Inflammatory macrophage treated with lipopolysaccharide for 1 hour (primary cell): ENCODE measurements at places on chromosomes 12 and 14.
A peak's percentile ranks its signal among the peaks of the same experiment; 100 is the strongest.

DNA sequence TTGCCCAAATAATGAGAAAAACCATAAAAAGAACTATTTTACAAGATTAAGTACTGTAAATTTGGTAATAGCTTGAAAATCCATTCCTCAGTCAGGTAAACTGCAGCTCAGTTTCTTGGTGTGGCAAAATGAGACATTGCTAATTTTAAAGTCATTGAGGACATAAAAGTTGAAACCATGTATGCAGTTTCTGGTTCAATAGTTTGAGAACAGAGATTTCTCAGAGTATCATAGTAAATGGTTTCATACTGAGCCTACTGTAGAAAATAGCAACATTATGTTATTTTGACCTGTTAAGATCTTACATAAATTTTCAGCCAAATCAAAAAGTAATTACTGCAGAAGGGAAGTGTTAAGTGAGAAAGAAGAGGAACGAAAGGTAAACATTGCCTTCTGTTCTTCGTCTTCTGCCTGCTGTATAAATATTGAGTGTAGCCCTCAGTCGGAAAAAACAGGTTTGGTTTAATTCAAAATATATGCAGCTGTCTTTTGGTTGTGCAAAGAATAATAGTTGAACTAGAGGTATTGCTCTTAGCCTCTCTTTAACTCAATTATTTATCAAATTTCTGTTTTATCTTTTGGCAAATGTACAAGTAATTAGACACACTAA is 119.6 kb downstream of the SYNE2 start:
- DNase-seq, result no peak

DNA sequence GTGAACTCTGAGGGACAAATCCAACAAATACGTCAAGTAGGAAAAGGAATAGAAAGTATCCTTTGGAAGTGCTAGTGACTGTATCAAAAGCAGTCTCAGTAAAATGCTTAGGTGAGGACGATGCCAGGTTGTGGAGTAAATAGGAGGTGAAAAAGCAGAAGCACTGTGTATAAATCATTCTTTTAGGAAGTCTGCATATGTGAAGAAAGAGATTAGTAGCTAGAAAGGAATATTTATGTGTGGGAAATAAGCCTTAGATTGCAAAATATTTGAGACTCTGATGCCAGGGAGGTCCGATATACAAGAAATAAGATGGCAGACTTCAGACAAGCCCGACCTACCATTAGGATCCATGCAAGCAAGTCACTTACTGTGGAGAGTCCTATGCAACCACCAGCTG is 7.9 kb downstream of the CEP128 start:
- DNase-seq, result no peak

GRCh38 chr12:1608713-1609119 is 14.3 kb upstream of the FBXL14 start:
- DNase-seq, result peak; percentile 88

DNA sequence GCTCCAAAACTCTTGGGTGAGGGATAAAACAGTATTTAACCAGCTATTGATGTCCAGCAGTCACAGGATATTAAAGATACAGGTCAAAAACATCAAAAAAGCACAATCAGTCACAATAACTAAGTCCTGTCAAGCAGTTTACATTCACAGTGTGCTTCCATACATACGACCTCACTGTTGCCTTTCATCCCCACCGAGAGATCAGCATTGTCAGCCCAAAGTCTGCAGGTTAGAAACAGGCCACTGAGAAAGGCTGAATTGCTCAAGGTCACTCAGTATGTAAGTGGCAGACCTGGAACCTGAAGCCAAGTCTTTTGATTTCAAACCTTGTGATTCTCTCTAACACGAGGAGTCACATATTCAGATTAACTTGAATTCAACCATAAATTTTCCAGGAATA is 124.9 kb downstream of the GXYLT1 start:
- no peak for DNase-seq

- no peak for DNase-seq
These were observed 80.4 kb downstream of the VWF start for GRCh38 chr12:6044082-6044481.

DNA sequence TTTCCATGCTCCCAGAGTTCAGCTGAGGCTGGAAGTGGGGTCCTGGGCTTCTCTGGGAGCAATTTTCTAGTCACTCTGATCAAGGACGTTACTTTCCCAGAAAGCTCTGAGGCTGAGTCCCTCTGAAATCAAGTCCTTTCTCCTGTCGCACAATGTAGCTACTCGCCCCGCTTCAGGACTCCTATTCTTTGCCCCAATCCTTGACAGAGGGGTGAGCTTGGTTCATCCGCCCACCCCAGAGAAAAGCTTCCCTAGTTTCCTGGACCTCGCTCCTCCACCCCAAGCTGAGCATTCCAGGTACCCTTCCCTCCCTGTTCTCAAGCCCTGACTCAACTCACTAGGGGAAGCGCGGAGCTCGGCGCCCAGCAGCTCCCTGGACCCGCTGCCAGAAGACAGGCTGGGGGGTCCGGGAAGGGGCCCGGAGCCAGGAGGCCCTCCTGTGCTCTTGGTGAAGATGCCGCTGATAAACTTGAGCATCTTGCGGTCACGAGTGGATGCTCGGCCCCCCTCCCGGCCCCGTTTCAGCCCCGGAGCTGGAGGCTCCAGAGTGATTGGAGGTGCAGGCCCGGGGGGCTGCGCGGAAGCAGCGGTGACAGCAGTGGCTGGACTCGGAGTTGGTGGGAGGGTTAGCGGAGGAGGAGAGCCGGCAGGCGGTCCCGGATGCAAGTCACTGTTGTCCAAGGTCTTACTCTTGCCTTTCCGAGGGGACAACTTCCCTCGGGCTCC is 1.6 kb downstream of the AGAP2 start:
- no peak for DNase-seq

- DNase-seq, result no peak
These were observed 38.1 kb downstream of the CCDC88C start for GRCh38 chr14:91379579-91379932.

- DNase-seq, result peak; percentile 84
These were observed 42.1 kb downstream of the MGST1 start for GRCh38 chr12:16389594-16389993.

DNA sequence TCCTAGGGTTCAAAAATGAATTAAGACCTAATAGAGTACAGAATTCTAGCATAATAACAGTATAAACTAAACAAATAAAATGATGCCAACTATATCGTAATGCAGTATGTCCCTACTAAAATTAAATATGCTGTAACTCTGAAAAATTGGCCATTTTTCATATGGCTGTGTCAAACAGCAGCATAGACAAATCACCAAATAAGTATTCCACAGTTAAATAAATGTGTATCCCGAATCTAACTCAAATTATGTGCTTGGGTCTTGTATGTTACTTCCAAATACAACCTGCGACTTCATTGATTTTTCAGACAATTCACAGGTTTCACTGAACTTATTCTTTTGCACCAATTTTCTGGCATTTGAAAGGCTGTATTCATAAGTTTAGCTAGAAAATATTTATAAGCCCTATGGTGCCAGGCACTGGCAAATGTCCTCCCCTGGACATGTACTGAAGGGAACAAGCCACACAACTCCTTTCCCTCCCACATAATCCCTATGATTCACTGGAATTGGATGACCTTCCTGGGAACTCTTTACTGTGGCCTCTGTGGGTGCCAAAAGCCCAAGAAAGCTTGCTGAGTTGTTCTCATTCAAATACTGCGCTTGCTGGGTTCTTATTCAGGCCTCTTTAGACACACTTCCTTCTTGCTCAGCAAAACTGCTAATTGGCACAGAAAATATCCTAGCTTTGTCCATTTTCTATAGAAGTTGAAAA is 108.8 kb downstream of the KITLG start:
- no peak for DNase-seq

GRCh38 chr14:66900719-66901118 is 288.5 kb upstream of the GARIN2 start:
- DNase-seq, result no peak

DNA sequence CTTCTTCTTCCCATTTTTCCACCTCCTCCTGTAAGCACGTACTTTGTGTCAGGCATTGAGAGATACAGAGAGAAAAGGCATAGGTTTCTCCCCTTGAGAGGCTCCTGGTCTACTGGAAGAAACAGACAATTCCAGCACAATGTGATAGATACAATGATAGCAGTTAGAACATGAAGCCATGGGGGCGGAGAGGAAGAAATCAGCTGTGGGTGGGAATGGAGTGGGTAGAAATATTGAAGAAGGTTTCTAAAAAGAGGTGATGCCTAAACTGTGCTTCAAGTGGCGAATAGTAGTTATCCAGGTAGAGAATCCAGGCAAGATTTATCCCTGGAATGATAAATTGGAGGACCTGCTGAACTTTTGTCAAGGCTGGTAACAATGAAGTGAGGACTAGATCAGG is 528.8 kb downstream of the NRXN3 start:
- no peak for DNase-seq

DNA sequence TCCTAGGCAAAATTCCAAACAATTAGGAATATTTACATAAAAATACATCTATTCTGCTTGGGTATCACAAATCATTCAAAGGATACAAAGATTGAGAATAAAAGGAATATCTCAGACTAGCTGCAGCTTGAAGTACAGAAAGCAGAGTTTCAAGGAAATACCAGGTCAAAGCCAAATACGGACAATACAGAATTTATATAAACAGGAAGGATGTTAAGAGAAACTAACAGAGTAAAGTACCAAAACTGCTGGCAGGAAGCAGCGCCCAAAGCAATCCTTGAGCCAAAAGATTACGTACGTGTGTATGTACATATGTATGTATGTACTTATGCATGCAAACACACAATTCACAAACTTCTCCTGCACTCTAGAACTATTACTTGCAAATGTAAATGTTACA is 86.6 kb downstream of the PPP1R12A start:
- no peak for DNase-seq

DNA sequence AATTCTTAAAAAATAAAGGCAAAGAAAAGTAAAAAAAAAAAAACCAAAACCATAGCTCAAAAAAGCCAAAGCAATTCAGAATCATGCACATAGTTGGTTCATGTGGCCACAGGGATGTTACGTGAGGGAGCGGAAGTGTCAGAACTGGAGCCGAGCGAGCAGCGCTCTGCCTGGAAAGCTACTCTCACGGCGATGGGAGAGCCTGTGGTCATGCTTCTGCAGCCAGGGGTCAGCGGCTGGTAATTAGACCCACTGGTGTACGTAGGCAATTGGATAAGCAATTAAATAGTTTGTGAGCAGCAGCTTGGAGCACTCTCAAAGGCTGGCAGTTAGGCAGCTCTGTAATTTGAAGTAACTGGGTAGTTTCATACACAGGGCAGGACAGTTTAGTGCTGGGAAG is 58.1 kb downstream of the TRHDE start:
- no peak for DNase-seq

GRCh38 chr12:65638324-65638723 is 186.0 kb upstream of the HMGA2 start:
- no peak for DNase-seq

DNA sequence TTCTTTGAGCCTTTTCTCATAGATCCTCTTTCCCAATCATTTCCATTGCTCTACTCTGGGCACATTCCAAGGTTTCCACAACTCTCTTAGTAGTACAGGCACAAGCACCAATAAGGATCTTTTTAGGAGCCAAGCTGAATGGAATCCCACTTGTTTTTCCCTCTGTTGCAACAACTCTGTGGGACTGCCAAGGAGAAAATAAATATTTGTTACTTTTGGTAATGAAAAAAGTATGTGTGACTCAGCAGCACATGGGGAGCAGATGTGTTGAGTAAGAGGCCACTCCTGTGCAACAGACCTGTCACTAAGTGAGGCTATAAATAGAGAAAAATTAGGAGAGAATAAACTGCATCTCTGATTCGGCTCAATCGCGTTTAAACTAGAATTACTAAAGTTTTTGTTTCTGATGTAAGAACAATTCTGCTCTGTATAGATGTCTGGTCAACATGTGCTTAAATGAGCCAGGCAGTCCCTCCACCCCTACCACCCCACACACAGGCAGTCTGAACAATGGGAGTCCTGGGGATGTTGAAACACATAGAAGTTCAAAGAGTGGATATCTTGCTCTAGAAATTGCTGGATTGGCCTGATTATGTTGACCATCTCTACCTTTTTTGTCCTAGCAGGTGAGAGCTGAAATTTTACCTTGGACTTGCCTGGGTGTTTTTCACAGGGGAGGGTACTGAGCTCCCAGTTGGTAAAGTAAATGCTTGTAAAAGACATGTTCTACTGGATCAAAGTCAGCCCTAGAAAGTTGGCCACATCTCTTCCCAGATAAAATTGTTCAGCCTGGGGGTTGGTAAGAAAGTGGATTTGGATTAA is 244.3 kb upstream of the NOVA1 start:
- DNase-seq, result no peak

DNA sequence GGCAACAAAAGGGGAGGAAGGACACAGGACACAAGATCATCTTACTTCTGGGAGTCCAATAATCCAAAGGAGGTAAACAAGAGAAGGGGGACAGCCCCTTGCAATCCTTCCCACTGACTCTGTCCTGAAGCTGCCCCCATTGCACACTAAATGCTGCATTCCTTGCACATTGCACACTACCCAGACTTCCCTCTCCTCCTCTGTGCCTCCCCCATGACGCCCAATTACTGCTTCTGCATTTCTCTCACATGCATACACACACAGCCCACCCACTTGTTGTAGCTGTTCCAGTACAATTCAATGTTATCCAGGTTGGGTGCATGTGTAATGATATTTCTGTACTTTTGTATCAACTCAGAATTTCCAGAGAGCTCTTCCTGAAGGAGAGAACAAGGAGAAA is 5.5 kb downstream of the NDRG2 start:
- peak; percentile 61 for DNase-seq

DNA sequence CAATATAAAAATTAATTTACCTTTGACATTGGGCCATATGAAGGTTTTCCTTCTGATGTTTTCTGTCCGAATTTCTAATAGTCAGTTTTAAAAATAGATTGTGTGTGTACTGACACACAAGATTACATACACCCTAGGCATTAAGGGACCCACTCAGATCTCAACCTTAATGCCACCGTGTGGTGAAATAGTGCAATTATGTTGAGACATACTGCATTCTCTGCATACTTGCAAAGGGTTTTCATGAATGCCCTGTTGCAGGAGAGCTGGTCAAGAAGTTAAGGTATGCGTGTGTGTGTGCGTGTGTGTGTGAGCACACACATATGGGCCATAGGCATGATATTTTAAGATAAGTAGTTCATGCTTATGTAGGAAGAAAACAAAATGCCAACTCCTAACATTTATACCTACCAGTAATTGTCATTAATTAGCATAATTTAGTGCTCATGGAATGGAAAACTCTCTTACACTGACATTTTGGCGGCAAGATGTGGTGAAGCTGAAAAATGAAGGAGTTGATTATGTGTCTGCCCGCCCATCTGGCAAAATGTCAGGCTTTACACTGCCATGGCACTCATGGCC is 58.8 kb downstream of the PIK3C2G start:
- DNase-seq, result peak; percentile 26

- DNase-seq, result no peak
These were observed 118.0 kb upstream of the G2E3 start for GRCh38 chr14:30440961-30441360.

GRCh38 chr12:124388679-124389137 is 93.8 kb downstream of the RFLNA start:
- peak; percentile 44 for DNase-seq
